T-cell (primary cell): ENCODE measurements at places on chromosomes 5 and 9. TPM values are rescaled to one million over a fixed set of nuclear protein-coding genes. Genes with fewer than 3 reads are reported as not detected.

Gene CARD9
- 1.4 TPM for total RNA-seq

Gene DNAI1
- not detected for total RNA-seq

GRCh38 chr5:32095261-32095671 lies 78.9 kb downstream of the GOLPH3 start:
- DNase-seq: no peak

GRCh38 chr5:169223595-169223953 lies 77.4 kb downstream of the SLIT3 start:
- no peak for DNase-seq

DNA sequence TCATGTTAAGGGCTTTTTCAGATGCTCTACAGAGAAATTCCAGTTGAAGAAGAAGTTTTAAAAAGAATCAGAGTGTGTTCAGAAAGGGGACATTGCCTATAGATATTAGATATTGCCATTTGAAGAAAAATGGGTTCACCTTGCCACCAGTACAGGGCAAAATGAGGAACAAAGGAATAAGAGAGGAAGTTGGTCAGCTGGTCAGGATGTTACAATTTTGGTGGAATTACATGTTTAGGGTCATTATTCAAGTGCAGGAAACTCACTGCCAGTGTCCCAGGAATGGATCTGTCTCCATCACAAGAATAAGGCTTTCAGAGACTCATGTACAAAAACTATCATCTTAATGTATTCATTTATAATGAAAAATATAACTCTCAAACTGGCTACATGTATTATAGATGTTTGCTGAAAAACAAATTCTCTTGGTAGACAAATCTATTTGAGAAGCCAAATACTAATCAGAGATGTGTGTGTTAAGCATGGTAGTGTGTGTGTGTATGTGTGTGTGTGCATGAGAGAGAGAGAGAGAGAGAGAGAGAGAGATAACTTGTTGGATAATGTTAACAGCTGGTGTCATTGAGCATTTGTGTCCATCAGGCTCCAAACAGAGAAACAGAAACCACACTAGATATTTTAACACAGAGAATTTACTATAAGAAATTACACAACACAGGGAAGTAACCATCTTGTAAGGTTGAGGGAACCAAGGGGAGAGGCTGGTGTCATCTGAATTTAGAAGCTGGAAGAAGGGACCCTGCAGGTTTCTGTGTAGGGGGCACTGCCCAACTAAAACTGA lies 5.0 kb upstream of the C1QTNF3 start:
- DNase-seq: no peak

- DNase-seq: no peak
Observed at GRCh38 chr9:29816954-29817703, 2243.8 kb upstream of the C9orf72 start.

GRCh38 chr5:12911156-12911555 lies 1006.9 kb upstream of the CTNND2 start:
- DNase-seq: no peak

DNA sequence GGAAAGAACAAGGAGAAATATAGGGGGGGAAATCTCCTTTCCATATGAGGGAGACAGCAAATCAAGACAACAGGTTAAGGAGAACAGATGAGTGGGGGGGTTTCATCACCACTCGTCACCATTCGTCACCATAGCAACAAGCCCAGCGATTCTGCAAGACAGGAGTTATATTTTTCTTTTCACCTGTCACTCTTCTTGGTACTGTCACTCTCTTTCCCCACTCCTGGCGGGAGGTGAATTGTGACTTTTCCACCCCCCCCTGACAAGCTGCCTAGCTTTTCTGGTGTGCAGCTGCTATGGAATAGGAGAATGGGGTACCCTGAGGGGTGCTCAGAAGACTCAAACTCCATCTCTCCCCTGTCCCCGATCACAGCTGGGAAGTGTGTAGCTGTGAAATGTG lies 239.9 kb downstream of the FAM114A2 start:
- no peak for DNase-seq

DNA sequence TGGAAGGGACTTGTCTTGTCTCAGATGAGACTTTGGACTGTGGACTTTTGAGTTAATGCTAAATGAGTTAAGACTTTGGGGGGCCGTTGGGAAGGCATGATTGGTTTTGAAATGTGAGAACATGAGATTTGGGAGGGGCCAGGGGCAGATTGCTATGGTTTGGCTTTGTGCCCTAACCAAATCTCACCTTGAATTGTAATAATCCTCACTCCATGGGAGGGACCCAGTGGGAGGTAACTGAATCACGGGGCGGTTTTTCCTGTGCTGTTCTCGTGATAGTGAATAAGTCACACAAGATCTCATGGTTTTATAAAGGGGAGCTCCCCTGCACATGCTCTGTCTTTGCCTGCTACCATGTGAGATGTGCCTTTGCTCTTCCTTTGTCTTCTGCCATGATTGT lies 72.1 kb downstream of the RAI14 start:
- no peak for DNase-seq
